Fibroblast of skin of scalp (primary cell): ENCODE measurements at places on chromosomes 6 and 20.
A peak's percentile ranks its signal among the peaks of the same experiment; 100 is the strongest.

DNA sequence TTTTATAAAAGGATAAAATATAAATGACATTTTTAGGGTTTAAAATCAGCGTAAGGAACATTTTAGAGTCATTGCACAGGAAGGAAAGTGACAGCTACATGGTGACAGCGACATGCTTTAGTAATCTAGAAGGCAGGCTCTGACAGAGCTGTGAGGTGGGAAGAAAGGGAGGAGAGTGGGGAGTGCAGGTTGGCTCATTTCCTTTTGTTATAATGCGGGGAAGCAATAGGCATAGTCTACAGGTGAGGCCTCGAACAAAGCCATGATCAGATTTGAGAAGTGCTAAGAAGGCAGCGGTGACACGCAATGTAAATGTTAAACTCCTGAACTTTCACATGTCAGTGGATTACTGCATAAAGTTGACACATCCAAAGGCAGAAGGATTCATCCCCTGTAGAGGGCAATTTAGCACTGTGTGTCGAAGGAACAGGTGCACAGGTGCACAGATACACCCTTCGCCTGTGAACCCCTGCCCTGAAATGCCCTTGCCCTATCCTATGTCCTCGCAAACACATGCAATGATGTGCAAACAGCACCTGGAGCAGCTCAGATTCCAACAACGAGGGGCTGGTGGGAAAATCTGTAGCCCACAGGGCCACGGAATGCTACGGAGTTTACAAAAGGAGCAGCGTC is 32.4 kb upstream of the SMOC2 start:
- DNase-seq = no peak

GRCh38 chr6:87684895-87685654 is 17.0 kb downstream of the AKIRIN2 start:
- DNase-seq = peak; percentile 17

- DNase-seq = no peak
Measured at GRCh38 chr6:73375216-73375615, 5.5 kb upstream of the OOEP start.

GRCh38 chr6:34022250-34022872 is 123.5 kb downstream of the GRM4 start:
- no peak for DNase-seq

DNA sequence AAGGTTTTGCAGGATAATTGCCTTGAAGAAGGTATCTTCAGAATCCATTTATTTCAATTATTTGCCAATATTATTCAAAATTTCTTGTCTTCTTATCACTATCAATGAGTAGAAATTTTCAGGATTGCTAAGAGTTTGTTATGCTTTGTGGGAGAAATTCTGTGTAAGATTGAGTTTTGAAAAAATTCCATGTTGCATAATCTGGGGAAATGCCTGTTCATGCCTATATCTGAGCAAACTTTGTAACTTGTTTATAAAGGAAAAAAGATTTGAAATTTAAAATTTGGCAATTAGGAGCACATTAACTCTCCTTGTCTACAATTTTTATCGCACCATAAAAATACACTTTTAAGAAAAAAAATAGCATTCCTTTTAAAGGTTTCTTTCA is 39.8 kb upstream of the EDN1 start:
- DNase-seq = no peak

DNA sequence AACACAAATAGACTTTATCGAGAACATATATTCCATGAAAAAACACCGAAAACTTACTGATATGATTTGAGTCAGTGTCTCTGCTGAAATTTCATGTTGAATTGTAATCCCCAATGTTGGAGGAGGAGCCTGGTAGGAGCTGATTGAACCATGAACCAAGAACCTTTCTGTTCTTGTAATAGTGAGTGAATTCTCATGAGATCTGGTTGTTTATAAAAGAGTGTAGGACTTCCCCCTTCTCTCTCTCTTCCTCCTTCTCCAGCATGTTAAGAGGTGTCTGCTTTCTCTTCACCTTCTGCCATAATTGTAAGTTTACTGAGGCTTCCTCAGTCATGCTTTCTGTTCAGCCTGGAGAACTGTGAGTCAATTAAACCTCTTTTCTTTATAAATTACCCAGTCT is 1289.3 kb upstream of the CITED2 start:
- no peak for DNase-seq

- no peak for DNase-seq
Measured at GRCh38 chr6:150140236-150140969, 2.4 kb upstream of the PPP1R14C start.

DNA sequence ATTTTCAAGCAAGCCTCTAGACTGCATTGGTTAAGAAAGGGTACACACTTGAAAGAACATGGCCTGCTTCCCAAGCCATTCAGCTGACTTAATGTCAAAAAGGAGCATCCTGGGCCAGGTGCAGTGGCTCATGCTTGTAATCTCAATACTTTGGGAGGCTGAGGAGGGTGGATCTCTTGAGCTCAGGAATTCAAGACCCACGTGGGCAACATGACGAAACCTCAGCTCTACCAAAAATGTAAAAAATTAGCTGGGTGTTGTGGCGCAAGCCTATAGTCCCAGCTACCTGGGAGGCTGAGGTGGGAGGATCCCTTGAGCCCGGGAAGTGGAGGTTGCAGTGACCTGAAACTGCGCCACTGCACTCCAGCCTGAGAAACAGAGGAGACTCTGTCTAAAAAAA is 26.9 kb upstream of the NT5E start:
- no peak for DNase-seq
